ENCODE measurements at places on chromosomes 12 and 14. TPM values are rescaled to one million over a fixed set of nuclear protein-coding genes. Genes with fewer than 3 reads are reported as not detected.

DNA sequence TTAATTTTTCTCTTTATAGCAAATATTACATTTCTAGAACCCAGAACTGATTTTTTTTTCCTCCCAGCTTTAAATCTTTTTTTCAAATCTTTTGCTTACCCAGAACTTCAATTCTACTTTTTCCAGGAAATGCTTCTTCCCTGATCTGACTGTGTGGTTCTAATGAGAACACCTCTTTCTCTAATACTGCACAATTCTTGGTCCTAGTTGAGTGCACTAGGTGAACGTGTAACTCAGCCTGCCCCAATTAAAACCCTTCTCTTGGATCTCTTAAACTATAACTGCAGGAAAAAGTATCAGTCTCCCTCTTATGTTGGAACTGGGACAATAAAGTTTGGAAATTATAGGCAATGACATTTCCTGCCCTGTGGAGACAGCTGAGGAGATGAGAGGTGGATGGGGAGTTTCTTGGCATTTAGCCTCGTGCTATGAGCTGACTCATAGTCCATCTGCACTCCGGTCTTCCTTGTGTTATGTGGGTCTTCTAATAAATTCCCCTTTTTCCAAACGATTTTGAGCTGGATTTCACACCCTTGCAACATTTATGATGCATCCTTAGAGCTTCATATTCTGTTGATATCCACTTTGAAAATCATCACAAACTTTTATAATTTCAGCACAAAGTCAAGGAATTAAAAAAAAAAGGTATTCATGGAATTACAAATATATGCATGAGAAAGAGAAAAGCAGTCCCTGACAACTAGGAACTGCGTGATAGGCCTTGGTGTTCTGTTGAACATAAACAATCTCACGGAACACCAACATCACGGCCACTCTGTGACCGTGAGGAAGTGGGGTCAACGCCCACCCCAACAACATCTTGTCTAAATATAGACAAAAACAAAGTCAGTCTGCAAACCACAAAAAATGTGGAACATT, 52.4 kb downstream of the BRMS1L start:
- DNase-seq, result no peak

GRCh38 chr12:4277205-4277543, 3.6 kb downstream of the CCND2 start:
- DNase-seq, result no peak

DNA sequence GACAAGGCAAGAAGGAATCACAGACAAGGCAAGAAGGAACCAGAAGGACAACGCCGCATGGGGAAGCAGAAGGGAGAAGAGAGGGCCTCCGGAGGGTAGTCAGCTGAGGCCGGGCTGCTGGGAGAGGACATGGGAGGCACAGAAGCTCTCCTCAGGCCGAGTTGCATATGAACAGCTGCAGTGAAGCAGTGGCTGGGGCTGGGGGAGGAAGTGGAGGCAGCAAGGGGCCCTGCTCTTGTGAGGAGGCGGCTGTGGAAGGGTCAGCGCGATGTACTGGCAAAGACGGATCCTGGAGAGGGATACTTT, 22.0 kb upstream of the TMEM106C start:
- DNase-seq, result no peak

The NANOG gene
- not detected for total RNA-seq

The LALBA gene
- not detected for total RNA-seq

The PAPLN gene
- 0.05 TPM for total RNA-seq

DNA sequence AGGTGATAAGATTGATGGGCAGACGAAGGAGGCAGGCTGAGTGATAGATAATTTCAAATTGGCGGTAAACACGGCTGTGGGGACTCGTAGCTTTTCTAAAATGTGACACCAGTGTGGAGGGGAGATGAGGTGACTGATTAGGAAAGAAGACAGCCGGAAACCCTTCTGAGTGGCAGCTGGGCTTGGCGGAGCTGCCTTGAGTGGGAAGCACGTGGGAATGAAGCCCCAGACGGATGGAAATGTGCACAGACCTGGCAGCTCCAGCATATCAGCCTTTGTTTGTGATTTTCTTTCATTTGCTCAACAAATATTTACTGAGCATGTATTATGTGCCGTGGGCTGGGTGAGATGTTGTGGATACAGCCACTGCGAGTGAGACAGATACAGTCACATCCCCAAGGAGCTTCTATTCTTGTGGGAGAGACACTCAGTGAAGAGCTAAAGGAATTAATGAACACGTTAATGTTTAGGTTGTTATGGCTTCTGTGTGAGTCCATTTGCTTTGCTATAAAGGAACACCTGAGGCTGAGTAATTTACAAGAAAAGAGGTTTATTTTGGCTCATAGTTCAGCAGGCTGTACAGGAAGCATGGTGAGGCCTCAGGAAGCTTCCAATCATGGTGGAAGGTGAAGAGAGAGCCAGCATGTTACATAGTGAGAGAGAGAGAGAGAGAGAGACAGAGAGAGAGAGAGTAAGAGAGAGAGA, 65.5 kb upstream of the LHX5 start:
- DNase-seq, result no peak

DNA sequence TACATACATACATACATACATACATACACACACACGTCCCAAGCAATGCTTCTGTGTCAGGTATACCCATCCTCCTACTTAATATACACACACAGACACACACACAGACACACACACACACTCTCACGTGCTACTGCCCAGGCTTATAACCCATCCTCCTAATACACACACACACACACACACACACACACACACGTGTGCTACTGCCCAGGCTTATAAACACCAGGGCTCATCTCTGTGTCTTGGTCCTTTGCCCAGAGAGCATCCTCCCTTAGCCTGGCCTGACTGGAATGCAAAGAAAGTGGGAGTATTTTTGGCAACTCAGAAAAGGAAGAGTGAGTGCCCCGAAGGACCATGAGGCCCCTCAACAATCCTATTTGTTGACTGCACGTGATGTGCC, 129.0 kb downstream of the RBM19 start:
- no peak for DNase-seq

DNA sequence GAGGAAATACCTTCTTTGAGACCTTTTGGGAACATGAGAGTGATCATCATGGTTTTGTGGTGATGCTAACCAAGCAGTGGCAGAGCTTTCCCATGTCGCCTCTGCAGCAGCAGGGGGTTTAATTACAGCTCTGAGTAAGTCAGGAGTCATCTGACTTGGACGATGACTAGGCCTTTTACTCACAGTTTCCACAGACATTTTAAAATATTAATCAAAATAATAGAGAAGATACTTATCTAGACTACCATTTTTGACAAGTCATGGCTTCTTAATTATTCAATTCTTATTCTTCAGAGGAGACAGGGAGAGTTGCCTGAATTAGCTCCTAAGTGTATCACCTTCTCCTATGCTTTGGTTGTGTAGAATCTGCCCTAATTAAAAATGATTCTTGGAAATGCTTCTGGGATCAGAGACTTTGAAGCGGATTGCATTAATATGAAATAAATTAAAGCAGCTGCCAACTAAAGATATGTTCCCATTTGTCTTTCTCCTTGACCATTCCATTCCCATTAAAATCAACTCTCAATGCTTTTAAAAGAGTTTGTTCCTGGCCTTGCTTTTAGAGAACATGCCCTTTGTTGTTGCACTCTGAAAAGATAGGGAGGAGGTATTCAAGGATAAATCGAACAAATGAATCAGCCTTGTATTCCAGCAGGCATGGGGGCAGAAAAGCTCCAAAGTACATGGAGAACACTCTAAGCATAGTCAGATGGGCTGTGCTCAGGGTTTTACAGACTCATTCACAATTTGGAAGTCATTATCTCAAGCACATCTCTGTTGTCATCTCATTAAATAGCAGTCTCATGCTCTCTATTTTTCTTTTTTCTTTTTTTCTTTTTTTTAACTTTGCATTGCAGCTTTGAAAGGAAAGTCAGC, 7.7 kb upstream of the IFNG-AS1 start:
- DNase-seq, result no peak

GRCh38 chr14:72743626-72744025, 150.3 kb downstream of the DPF3 start:
- no peak for DNase-seq

GRCh38 chr14:22024137-22024536, 350.5 kb upstream of the OR4E1 start:
- DNase-seq, result no peak

DNA sequence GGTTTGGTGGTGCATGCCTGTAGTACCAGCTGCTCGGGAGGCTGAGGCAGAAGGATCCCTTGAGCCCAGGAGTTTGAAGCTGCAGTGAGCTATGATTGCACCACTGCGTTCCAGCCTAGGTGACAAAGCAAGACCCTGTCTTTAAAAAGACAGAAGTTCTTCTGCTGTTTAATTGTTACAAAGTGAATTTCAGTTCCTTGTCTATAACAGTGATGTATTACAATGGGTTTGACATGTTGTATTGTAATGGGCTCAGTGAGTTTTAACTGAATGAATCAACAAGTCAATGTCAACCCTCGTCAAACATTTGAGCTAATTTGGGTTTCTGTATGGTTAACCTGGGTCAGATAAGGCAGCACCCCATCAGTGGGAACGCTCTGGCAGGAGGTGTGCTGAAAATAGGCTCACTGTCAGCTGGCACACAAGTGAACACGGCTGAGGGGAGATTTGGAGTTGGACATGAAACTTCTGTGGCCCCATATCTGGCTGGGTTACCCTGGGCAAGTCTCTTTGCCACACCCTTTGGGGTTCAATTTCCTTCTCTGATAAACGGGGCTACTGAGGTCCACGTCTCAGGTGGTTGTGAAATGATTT, 14.0 kb upstream of the TRPV4 start:
- no peak for DNase-seq

DNA sequence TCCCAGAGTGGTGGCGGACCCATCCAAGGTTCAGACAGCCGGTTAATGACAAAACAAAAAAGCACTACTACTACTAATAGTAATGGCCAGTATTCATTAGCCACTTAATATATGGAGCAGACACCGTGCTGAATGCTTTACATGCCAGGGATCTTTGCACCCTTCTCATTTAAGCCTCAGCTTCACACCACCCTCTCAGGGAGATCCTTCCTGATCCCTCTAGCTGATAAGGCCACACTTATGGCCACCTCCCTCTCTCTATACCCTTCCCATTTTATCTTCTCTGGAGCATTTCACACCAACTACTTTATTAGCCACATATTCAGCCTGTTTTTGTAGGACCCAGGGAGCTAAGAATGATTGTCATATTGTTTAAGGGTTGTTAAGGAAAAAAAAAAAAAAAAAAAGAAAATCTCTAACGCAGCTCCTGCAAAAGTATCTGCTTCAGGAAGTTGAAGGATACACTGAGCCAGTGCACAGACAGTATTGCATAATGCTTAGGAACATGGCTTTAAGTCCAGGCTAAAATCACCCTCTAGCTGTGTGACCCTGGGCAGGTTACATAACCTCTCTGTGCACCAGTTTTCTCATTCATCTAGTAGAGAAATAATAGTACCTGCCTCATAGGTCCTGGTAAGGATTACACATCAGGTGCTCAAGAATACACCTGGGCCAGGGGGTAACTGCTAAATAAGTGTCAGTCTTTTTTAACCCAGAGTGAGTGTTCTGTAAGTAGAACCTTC, 29.4 kb downstream of the NUAK1 start:
- DNase-seq, result no peak

DNA sequence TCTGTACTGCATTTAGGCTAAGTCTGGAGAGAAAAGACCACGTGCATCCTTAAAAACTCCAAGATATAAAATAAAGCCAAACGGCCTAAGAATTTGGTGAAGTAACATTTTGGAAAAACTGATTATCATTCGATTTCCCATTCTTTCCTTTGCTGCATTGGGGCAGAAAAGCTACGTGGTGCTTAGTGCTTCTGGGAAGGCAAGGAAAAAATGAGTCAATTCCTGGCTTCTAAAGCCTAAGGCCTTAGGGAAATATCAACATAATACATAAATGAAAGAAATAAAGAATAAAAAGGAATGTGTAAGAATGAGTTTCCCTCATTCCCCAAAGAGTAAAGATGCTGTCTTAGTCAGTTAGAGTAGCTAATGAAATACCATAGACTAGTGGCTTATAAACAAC, 520.5 kb downstream of the GLT1D1 start:
- DNase-seq, result no peak

GRCh38 chr12:16019136-16019535, 108.0 kb downstream of the DERA start:
- no peak for DNase-seq

GRCh38 chr12:4431436-4431835, 14.2 kb downstream of the FGF6 start:
- no peak for DNase-seq

DNA sequence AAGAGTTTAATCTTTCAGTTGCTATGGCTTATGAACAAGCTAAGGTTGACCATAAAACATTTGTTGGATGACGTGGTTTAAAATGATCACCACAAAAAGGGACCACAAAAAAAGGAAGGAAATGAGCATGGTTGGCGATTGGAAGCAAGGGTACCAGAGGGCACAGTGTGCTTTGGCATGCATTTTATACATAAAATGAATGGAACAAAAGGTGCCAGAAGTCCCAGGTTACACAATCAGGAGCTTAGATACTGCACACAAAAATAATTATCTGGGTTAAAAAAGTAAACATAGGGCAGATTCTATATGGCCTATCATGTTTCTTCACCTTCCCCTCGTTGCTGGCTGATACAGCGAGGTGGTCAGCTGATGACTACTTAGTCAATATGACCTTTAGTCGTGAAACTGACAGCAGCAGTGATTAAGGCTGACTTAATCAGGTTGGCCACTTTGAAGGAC, 50.7 kb downstream of the ZC3H14 start:
- DNase-seq, result no peak

DNA sequence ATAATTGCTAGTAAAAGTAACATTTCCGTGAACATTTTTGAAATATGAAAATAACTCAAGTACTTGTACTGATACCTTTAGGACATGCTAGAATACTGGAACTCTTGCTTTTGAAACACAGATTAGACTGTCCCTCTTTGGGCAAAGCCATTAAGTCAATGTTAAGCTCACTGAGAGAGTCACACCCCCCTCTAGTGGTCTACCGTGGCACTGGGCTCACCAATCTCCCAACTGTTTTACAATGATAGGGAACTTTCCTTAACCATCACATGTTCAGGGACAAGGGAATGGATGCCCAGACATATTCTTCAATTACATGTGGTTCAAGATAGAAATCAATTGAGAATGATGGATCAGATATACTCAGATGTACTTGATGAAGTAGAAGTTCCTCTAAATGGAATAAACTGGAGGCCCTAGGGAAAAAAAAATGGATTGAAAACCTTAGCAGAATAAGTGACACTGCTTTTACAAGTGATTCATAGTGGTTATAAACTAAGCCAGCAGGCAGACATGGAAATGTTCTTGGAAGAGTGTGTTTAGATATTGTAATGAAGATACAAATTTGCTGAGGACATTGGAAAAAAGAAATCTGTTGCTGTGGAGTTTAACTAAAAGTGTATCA, 17.8 kb downstream of the NANOG start:
- peak; percentile 71 for DNase-seq

The NTS gene
- total RNA-seq, result not detected

DNA sequence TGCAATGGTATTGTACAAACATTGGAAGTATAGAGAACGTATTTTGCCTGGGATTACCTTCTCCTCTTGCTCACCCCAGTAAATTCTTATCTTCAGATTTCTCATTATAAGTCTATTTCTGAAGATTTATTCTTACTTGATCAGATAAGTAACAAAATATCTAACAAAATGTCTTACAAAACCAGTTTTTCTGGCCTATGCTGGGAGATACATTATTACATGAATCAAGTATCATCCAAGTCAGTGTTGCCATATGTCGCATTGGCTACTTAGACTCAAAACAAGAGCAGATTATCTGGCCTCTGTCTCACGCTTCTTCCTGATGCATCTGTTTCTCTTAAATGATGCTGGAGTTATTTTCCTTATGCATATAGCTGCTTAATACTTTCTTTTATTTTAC, 408.5 kb downstream of the CCER1 start:
- no peak for DNase-seq

The RARG gene
- total RNA-seq, result 15.8 TPM

The NUAK1 gene
- 0.16 TPM for total RNA-seq
